ENCODE measurements at places on chromosomes 3 and 15.

- peak; percentile 75 for DNase-seq
Measured at GRCh38 chr15:37079726-37080125, 20.6 kb downstream of the MEIS2 start.

- DNase-seq = no peak
Measured at GRCh38 chr3:126678693-126679317, 23.9 kb upstream of the TXNRD3 start.

GRCh38 chr3:20105513-20106280, 65.5 kb downstream of the KAT2B start:
- no peak for DNase-seq

DNA sequence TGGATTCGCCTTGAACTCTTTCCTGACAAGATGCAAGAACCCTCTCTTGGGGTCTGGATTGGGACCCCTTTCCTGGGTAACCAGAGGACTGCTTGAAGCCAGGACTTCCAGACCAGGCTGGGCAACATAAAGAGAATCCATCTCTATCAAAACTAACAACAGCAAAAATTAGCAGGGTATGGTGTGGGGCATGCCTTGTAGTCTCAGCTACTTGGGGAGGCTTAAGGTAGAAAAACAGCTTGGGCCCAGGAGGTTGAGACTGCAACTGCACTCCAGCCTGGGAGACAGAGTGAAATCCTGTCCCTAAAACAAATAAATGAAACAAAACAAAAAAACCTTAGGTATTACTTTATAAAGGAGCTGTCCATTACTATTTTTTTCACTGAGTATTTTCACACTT, 93.1 kb upstream of the PLXND1 start:
- DNase-seq = no peak

DNA sequence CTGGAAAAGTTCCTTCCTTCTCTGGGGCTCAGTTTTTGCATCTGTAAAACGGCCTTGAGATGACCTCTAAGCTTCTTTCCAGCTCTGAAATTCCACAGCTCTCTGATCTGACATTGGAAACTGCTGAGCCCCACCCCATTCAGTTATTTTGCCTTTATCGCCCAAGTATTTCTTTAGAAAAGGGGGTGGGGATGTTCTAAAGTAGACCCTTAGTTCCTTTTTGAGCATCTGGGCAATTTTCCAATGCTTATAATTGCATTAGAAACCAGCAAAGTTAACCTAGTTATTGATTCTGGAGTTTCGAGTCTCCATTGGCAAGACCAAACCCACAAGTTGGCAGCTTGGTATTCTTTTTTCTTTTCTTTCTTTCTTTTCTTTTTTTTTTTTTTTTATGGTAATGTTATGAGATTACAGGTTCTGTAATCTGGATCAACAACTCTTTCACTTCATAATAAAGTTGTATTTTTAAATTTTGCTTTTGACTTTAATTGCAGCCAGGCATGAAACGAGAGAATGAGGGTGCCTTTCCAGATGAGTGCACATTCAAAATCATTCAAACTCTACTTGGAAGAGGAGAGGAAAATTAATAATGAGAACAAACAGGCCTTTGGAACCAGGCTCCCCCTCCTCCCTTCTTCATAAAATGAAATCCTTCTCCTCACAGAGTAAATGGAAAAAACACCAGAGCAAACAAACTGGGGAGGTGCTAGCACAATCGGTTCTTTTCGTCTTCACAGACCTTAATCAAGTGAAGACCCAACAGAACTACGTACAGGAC, 76.8 kb upstream of the LRIG1 start:
- peak; percentile 50 for DNase-seq

GRCh38 chr15:70142072-70142321, 44.3 kb upstream of the TLE3 start:
- DNase-seq = no peak

DNA sequence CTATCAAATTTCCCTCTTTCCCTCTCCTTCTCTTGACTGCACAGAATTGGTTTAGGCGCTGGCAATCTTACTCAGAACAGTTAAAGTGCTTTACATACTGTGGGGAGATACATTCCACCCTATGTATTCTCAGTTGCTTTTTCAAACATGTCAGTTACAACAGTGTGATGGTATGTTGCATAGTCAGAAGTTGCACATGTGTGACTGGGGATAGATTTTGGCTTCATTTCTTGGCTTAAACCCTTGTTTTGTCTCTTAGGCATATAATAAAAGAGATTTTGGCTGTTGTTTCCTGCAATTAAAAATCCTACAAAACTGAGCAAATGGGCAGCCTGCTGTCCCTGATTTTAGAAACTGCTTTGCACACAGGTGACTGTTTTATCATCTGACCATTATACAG, 86.7 kb downstream of the PIK3R4 start:
- DNase-seq = peak; percentile 80

- DNase-seq = no peak
Measured at GRCh38 chr15:101530224-101530958, 40.9 kb upstream of the PCSK6 start.

DNA sequence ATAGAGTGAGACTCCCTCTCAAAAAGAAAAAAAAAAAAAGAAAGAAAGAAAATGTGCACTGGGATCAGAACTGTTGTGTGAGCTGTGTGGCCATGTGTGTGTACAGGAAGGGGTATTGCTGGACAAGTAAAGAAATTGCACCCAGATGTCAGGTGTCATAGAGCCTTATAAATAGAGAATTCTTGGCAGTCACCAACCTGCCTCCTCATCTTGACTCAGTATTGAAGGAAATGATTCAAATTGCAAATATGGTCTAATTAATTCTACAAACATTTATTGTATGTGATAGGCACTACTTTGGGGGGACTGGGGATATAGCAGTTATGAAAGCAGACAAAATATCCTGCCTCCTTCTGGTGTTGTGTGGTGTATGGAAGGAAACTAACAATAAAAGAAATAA, 243.8 kb upstream of the TTC14 start:
- peak; percentile 57 for DNase-seq

DNA sequence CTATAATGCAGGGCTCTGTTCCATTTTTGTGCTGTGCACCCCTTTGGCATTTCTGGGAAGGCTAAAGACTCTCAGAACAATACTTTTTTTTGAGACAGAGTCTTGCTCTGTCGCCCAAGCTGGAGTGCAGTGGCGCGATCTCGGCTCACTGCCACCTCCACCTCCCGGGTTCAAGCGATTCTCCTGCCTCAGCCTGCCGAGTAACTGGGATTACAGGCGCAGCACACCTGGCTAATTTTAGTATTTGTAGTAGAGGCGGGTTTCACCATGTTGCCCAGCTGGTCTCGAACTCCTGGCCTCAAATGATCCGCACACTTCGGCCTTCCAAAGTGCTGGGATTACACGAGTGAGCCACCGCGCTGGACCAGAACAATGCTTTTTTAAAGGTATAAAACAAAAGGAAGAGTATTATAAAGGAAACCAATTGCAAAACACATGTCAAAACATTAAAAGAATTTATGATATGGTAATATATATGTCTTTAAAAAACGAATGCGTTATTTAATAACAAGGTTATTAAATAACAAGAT, 999 bp downstream of the SQOR start:
- no peak for DNase-seq

DNA sequence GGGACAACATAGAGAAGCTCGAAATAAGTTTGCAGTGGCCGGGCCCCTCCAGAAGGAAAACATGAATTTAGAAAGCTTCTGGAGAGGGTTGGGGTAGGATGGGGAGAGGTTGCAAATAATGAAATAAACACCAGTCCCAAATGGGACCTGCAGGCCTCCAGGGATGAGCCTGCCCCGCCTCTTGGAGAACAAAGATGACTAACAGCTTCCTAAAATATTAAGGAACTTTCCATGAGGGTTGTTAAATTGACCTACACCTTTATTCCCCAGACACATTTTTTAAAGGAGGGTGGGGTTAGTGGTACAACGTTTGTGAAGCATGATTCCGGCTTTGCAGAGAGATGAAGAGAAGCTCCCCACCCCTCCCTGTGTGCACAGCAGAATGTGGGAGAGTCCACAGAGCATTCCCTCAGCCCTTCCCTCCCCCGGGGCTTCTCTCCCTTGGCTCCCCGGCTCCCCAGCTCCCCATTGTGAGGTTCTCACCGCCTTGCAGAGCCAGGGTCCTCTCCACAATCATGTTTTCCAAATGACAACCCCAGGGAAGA, 84.1 kb downstream of the ARHGAP31 start:
- DNase-seq = no peak

DNA sequence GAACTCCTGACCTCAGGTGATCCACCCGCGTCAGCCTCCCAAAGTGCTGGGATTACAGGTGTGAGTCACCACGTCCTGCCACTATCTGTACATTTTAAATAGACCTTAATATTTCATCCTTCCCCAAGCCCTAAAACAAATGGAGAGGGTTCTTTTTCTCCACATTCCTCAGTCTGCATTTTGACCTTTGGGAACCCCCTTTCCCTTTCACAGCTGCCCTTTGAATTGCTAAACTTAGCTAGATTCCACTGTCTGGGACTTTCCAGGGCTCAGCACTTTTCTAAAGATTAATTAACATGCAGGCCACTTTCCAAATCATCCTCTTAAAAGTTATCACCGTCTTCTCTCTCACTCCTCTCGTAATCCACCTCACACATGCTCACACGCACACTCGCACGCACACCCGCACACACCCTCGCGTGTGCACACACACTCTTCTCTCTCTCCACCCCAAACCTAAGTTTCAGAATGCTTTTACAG, 124.2 kb downstream of the TMCO5A start:
- no peak for DNase-seq

DNA sequence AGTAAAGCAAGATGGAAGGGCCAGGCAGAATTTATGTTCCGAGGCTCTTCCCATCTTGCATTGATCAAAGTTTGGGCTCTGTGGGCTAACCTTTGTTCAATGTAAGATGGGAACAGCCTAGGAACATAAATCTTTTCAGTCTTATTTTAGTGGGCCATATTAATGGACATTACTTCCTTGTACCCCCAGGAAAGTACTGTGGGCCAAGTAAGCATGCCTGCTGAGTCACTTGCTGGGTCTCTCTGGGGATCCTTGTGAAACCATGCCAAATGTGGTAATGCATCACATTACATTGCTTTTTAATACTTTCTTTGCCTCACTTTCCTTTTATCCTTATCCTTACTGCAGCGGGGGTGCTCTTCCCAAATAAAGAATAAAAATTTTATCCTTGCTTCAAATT, 349.5 kb upstream of the POU1F1 start:
- no peak for DNase-seq

DNA sequence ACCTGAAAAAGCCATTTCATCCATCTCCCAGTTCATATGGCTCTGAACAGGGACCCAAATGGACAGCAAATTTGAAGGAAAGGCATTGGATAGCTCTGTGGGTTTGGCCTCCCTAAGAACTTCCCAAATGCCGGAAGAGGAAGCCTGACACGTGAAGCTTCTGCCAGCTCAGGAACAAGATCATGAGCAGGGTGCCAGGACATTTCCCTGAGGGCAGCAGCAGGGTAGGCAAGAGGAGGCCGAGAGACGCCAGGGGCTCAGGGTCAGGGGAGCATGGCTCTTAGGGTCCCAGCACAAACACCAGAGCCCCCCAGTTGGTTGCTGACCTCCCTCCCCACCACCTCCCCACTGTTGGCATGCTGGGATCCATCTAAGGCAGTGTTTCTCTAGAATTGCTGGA, 187.5 kb downstream of the MEGF11 start:
- no peak for DNase-seq

DNA sequence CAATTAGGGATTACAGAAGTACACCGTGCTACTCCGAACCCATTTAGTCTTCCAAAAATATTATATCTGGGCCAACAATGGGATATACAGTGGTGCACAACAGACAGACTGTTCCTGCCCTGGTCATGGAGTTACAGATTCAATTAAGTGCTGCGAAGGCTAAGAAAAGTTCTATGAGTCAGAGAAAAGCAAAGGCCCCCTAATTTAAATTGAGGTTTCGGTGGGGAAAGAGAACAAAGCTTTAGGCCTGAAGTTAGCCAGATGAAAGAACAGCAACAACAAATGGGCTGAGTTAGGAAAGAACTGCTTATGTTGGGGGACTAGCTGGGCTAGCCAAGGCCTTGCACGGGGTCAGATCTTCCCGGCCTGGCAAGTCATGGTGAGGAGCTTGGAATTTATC, 131.8 kb downstream of the MDFIC2 start:
- DNase-seq = no peak

- DNase-seq = no peak
Measured at GRCh38 chr3:189401196-189401595, 229.4 kb downstream of the TPRG1 start.

DNA sequence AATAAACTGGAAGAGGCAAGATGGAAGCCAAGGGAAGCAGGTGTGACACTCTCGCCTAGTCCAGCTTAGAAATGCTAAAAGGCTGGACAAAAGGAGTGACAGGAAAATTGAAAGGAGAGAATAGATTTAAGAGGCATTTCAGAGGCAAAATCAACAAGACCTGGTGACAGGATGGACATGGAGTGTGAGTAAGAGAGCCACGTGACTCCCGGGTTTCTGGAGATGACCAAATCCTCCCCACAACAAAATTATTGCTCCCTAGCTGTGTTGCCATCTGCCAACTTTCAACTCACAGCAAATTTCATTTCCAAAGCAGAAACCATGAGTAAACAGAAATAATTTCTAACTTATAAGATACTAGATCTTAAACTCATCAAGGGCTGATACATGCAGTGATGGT, 52.6 kb downstream of the MTHFS start:
- DNase-seq = peak; percentile 44

GRCh38 chr3:123357275-123357674, 91.6 kb downstream of the ADCY5 start:
- DNase-seq = no peak

DNA sequence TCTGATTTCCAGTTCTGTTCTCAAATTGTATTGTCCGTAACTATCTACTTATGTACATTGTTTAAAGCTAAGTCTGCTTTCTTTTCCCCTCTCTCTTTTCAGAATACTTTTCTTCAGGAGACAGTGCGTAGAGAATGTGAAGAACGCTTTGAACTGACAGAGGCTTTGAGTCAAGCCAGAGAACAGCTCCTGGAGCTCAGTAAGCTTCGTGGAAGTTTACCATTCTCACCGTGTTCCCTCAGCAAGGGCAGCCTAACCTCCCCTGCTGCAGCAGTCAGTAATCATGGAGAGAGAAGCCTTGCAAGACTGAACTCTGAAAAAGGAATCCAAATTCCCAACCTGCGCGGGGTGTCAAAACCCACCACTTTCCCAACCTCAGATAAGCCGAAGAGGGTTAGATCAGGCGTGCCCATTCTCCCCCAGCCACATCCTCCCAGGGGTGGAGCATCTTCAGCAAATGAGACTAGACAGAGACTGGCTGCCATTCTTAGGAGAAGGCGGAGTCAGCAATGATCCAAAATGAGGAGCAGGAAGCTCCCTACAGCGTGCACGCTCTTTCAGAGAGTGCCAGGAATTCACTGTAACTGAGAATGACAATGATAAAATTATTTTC, 114.6 kb downstream of the CCNL1 start:
- no peak for DNase-seq
